ENCODE measurements at places on chromosomes 2 and 18.
A peak's percentile ranks its signal among the peaks of the same experiment; 100 is the strongest.

GRCh38 chr18:75845413-75845812, 417.9 kb upstream of the SMIM21 start:
- DNase-seq: no peak

- peak; percentile 79 for DNase-seq
Measured at GRCh38 chr18:371609-371982, 103.7 kb upstream of the THOC1 start.

DNA sequence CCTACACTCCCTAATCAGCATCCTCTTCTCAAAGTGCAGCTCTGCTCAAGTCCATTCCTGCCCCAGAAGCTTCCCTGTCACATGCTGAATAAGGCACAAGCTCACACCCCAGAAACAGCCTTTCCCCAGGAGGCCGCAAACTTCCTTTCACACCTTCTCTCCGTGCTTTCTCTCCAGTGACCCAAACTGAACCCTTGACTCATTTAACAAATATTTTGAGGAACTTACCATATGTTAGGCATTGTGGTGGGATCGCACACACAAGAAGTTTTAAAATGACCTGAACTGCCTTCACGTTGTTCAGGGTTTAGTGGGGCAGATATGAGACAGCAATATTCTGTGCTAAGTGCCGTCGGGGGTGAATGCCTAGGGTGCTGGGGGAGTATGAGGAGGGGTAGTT, 161.3 kb downstream of the INSIG2 start:
- DNase-seq: no peak

DNA sequence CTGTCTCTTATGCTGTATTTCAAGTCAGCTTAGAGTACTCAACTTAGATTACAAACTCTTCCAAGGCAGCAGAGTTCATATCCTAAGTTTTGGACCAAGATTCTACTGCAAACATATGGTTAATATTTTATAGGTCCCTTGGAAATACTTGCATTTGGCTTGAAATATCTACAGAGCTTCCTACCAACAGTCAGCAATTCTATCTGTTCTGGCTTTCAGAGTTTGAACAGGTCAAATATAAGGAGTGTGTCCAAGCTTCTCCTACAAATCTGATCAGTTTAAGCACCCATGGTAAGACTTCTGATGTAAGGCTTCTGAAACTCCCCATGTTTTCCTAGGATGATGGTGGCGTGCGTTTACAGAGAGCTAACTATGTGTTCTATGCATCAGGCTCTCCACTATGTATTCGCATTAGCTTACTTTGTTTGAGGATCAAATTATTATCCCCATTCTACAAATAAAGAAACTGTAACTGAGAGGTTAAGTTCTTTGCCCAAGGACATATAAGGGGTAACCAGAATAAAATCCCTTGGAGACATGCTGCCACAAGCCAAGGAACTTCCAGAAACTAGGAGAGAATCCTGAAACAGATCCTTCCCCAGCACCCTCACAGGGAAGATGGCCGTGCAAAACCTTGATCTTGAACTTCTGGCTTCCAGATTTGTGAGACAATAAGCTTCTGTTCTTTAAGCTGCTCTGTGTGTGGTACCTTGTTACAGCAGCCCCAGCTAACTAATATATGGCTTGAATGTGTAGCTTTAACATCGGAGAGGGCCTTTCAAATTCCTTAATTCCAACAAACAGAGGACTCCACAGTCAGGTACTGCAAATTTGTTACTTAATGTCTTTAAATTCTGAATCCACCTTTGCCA, 55.1 kb downstream of the ATP8B1 start:
- DNase-seq: no peak

GRCh38 chr2:8445580-8445979, 236.3 kb upstream of the ID2 start:
- DNase-seq: peak; percentile 29

GRCh38 chr2:160062292-160063005, at the start of gene PLA2R1:
Gene PLA2R1, minus strand, starts transcription at chr2:160062615. Its CDS starts 212 bp downstream, at chr2:160062403.
- DNase-seq: peak; percentile 76

DNA sequence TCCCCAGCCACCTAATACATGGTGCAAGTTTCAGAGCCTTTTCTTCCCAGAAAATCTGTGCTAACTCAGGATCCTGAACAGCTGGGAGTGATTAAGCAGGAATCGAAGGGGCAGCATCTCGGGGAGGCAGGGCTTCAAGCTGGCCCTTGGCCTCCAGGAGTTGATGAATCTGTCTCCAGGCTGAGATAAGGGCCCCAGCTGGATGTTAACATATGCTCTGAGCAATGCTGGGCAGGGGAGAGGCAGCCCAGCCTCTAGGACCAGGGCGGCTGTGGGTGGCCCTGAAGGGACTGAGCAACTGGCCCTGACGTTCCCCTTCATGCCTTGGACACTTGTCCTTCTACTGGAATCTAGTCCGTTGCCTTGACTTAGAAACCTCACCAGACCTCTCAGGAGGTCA, 84.1 kb upstream of the EPC2 start:
- no peak for DNase-seq

DNA sequence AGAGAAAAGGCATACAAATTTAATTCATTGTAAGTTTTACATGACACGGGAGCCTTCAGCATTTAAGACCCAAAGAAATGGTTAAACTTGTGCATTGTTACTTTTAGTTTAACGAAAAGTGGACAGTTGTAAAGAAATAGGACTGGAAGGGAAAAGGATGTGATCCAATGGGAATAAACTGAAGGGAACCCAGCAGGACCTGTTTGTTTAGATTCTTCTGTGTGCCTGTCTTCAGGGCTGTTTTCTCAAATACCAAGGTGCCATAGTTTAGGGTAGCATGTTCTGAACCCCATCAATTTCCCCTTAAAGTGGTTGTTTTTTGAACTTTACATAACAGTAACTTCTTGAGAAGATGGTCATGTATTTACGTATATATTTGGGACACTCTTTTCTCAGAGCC, 30.3 kb upstream of the CABLES1 start:
- DNase-seq: peak; percentile 46

GRCh38 chr2:69989441-69990105, 28.1 kb upstream of the ASPRV1 start:
- DNase-seq: no peak

- no peak for DNase-seq
Measured at GRCh38 chr2:97673182-97673914, 3.8 kb downstream of the C2orf92 start.

DNA sequence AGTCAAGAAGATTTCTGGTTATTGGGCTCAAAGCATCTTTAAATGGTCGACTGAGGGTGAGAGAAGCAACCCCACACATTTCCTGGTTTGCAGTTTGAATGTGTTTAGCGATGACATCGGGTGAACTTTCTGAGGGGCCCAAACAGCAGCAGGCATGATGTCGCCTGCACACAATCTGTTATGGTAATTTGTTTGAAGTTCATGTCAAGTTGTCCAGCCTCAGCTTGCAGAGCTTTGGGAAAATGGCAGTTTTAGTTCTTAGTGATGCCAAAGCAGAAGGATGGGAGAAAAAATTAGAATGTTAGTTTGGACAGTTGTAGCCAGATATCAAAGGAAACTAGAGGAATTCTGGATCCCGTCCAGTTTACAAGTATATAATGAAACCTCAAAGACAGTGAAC, 284.6 kb downstream of the MBD5 start:
- DNase-seq: no peak

GRCh38 chr2:21404137-21404536, 280.4 kb downstream of the TDRD15 start:
- no peak for DNase-seq

GRCh38 chr2:234444893-234445292, 52.0 kb downstream of the ARL4C start:
- no peak for DNase-seq

- DNase-seq: no peak
Measured at GRCh38 chr2:221350616-221351015, 221.5 kb downstream of the EPHA4 start.

DNA sequence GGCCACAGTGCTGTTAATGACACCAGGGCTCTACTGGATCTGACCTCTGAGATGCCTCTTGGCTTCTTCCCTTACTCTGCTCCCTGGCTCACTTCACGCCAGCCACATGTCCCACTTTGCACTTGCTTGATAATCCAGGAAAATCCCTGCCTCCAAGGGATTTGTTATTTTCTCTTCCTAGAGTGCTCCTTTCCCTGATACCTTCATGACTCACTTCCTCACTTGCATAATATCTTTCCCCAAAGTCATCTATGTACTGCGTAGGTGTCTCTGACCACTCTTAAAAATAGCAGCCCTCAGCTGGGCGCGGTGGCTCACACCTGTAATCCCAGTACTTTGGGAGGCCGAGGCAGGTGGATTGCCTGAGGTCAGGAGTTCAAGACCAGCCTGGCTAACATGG, 572.3 kb downstream of the PLCL1 start:
- DNase-seq: no peak

DNA sequence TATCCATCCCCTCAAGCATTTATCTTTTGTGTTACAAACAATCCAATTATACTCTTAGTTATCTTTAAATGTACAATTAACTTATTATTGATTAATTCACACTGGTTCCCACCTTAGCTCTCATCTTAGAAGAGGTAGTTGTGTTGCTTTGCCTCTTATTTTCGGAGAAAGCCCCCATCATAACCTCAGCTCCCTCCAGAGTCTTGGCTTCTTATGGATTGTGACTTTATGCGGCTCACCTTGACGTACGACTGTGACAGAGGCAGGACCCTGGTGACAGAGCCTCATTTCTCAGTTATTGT, 132.9 kb downstream of the SPTBN1 start:
- no peak for DNase-seq

GRCh38 chr2:126874961-126875360, 23.7 kb upstream of the TEX51 start:
- no peak for DNase-seq

- peak; percentile 31 for DNase-seq
Measured at GRCh38 chr2:166494140-166494624, at the start of gene SCN7A. Gene SCN7A, minus strand, starts transcription at chr2:166494249. Its CDS starts 16,553 bp downstream, at chr2:166477696.

- no peak for DNase-seq
Measured at GRCh38 chr2:27771202-27771547, 344 bp upstream of the MRPL33 start.

DNA sequence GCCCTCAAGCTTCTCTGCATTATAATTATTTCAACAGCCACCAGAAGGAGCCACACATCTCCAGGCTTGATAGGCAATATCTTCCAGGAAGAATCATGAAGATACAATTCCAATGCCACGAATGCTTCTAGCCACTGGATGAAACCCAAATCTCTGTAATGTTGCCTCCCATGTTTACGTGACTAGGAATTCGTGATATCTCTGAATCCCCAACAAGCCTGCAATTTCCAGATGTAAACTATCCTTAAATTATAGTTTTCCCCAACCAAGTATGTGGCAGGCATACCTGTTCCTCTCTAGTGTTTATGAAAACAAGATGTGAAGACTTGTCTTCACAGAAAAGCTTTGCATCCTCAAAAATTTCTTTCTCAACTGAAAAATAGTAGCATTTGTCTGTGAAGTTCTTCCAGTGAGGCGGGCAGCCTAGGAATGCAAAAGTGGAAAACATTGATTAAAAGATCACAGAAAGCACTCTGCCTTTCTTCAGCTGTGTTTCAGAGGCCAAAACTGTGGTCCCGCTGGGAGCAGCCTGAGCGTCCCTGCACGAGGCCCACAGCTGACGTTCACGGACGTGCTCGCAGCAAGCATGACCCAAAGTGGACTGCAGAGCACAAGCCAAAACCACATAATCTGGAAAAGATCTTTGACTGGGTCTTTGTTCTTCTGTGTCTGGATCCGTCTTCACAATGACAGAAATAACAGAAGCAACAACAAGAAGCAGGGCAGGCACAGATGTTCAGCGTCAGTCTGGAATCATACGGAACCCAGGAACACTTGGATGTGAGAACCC, 65.1 kb upstream of the THOC1 start:
- DNase-seq: no peak

DNA sequence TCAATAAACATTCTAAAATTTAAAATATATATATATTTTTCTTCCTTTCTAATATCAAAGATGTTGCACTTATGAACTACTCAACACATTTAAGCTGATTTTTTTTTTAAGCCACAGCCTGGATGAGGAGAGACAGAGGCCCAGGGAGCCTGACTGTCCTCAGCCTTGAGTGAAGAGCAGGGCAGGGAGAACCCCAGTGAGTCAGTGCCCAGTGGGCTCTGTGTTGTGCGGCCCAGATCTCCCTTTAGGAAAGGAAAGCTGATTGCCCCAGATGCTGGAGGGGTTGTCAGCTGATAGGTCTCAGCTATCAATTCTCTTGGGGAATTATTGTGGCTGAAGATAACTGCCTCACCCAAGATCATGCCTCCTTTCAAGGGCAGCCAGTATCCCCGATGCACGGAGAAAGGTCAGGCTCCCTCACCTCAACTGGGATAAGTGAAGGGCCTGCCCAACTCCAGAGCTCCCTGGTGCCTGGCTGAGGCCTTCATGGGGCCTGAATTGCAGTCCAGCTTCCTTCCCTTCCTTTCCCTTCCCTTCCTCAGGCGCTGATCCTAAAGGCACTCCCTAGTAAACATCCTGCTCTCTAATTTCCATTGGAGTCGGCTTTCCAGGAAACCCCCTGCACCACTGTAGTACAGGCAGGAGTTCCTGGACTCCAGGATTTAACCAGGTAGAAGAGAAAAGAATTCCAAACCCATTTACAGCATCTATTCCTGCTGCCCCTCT, 106.9 kb upstream of the ATL2 start:
- DNase-seq: no peak

- no peak for DNase-seq
Measured at GRCh38 chr2:12501469-12502158, 215.1 kb upstream of the TRIB2 start.

DNA sequence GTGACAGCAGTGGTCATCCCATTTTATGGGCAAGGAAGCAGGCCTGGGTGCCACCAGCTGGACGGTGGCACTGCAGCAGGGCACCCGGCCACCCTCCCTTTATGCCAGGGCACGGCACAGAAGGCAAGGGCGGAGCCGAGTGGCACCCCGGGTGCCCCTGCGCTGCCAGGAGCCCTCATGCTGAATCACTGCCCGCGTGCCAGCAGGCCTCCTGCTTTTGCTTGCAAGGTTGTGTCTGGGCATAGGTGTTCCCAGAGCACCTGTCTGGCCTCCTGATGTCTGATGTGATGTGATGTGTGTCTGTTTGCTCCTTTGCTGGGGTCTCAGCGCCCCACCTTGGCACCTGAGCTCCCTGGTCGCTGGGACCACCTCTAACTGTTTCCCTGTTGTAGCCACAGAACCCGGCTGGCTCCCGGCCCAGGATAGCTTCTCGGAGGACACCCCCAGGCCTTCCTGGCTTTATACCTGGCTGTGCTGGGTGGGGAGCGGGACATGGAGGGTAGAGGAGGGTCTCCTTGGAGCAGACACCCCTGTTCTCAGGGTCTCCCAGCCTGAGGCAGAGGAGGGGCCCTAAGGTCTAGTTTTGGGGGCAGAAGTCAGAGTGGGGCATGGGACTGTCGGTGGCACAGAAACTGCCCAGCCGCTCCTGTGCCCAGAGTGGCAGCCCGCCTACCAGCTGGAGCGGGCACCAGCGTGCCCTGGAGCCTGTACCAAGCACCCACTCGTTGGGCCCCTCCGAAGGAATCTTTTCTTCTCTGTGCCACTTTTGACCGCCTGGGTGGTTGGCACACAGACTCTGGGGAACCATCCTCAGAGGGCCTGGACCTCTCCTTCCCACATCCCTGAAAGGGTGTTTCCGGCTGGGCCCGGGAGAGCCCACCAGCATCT, 3.6 kb downstream of the GPC1 start:
- DNase-seq: no peak

- no peak for DNase-seq
Measured at GRCh38 chr2:165660361-165660760, 133.7 kb downstream of the GALNT3 start.

Data from ELF-1 (cell line).